ENCODE measurements at places on chromosomes 7 and 10.
A peak's percentile ranks its signal among the peaks of the same experiment; 100 is the strongest.

- no peak for DNase-seq
These were observed 25.1 kb upstream of the AOAH start for GRCh38 chr7:36749282-36749960.

DNA sequence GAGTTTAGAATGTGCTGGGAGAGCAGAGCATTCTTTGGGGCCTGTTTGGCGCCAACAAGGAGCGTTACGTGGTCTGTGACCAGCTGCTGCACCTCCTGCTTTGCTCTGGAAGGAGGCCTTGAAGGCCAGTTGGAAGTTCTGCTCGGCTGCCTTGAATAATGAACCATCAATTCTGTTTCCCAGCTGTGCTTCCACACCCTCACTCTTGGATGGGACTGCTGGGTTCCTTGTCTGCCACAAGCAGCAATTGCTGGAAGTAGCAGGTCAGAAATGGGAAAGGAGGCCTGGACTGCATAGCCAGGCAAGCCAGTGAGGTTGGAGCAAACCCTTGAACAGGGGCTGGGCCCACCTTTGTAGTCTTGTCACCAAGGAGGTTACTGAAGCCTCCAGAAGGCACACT, 86.6 kb upstream of the INSYN2A start:
- DNase-seq, result no peak

- peak; percentile 79 for DNase-seq
These were observed 61.0 kb upstream of the AOAH start for GRCh38 chr7:36784991-36785940.

DNA sequence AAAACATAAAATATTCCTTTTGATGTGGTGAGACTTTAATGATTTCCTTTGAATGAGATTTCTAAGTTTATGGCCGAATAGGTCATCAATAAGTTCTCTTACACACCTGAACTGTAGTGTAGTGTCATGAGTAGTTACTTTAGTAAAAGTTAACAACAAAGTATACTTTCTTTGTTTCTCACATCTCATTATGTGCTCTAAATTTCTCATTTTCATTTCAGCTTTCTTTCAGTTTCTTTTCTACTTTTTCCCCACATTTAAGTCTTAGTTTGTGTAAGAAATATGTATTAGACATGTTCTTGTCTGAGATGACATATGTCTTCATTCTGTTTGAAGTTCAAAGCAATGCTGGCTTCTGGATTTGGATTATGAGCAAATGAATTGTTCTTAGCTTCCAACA, 348.1 kb downstream of the ANKRD7 start:
- DNase-seq, result no peak

GRCh38 chr7:112086496-112087254, 119.5 kb downstream of the DOCK4 start:
- DNase-seq, result no peak

DNA sequence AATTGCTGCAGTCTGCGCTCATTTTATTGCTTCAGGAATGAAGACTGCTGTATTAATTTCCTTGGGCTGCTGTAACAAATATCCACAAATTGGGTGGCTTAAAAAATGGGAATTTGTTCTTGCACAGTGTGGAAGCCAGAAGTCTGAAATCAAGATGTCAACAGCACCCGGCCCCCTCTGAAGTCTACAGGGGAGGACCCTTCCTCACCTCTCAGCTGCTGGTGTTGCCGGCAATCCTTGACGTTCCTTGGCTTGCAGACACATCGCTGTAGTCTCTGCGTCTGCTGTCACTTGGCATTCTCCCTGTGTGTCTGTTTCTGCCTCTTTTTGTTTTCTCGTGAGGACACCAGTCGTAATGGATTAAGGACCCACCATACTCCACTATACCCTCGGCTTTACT, 166.2 kb downstream of the PTPN20 start:
- no peak for DNase-seq

- DNase-seq, result no peak
These were observed 266.9 kb downstream of the ABCA13 start for GRCh38 chr7:48438206-48438605.

DNA sequence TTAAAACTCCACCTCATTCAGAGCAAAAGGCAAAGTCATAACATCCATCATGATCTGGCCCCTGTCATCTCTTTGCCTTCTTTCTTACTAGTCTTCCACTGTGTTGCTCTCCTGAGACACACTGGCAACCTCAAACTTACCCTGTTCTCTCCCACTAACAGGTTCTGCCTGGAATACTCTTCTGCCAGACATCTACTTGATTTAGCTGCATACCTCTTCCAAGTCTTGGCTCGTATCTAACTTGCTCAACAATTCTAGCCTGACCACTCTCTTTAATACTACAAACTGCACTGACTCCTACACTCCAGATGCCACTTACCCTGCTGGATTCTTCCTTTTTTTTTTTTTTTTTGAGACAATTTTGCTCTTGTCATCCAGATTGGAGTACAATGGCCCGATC, 167.0 kb upstream of the MTPN start:
- no peak for DNase-seq

DNA sequence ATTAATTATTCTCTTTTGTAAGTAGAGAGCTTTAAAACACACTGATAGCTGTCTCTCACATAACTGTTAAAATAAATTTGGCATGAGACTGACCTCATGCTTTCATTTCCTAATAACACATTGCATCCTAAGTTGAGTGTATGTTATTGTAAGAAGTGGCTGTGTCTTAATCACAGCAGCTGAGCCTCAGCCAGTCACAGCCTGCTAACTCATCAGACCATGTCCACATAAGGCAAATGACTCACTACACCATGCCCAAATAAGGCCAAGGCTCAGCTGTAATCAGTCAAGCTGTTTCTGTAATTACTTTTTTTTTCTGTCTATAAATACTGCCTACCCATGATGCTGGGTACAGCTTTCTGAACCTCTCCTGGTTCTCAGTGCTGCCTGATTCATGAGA, 860.9 kb downstream of the XPNPEP1 start:
- DNase-seq, result no peak

GRCh38 chr7:23004247-23004520, 9.7 kb downstream of the HYCC1 start:
- DNase-seq, result no peak

GRCh38 chr10:6175329-6176055, 27.2 kb upstream of the PFKFB3 start:
- DNase-seq, result no peak

GRCh38 chr7:11642841-11643240, 189.2 kb downstream of the THSD7A start:
- DNase-seq, result no peak

DNA sequence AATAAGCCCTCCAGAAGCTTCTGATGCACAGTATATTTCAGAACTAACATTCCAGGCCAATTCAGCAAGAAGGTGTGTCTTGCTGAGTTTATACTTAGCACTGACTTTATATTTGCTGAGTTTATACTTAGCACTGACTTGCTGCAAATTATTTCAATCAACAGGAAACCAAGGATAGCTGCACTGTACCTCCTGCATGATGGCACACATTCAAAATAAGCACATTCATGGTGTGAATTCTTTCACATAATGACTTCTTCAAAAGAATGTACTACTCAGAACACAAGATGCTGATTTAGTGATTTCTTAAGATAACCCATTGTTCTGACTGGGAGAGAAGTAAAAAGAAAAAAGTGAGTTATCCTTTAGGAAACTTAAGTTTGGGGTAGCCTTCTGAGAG, 52.0 kb downstream of the JAZF1 start:
- DNase-seq, result no peak

- DNase-seq, result no peak
These were observed 135.7 kb downstream of the TCF7L2 start for GRCh38 chr10:113085776-113086175.

- no peak for DNase-seq
These were observed 32.8 kb downstream of the UBTD1 start for GRCh38 chr10:97531401-97531986.

- no peak for DNase-seq
These were observed 21.5 kb upstream of the POM121L12 start for GRCh38 chr7:53013925-53014324.

DNA sequence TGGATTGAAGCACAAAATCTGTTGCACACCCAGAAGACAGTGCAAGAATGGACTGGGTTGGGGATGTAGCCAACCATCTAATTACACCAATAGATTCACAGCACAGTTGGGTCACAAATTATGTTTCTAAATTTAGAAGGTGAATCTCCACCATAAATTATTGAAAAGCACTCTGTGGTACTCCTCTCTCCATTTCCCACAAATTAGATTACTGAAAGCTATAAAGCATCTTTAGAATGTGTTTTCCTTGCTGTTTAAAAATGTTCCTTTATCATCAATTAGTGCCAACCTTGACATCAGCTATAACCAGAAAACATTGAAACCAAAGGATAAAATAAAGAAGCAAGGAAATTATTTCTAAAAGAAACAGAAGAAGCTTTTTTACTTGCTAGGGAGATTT, 39.9 kb upstream of the HDAC9 start:
- no peak for DNase-seq

GRCh38 chr10:72124381-72124780, 36.0 kb upstream of the SPOCK2 start:
- DNase-seq, result no peak

- no peak for DNase-seq
These were observed 33.4 kb upstream of the NUB1 start for GRCh38 chr7:151308256-151308655.

DNA sequence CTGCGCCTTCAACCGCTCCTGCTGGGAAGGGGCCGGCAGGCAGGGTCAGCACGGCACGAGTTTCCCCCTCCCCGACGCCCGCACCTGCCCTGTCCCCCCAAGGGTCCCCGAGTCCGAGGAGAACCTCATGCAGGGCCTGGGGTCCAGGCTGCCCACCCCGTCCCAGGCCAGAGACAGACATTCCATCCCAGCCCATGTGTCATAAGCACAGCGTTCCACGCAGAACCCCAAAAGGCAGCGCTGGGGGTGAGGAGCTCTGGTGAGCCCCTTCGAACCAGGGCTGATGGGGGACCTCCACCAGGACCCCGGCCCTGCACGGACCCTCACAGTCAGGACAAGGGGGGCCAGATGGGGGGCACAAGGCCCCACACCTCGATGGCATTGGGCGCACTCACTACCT, 49.2 kb downstream of the TNRC18 start:
- no peak for DNase-seq

GRCh38 chr10:118751265-118751664, 3.5 kb downstream of the CACUL1 start:
- DNase-seq, result no peak

- DNase-seq, result no peak
These were observed 46.2 kb downstream of the BAIAP2L1 start for GRCh38 chr7:98354511-98355249.

- no peak for DNase-seq
These were observed 628.7 kb upstream of the AUTS2 start for GRCh38 chr7:68969571-68969970.

All from KG1 (cell line).